Femur (tissue), 1 donor: ENCODE measurements at places on chromosomes 6 and 20.

DNA sequence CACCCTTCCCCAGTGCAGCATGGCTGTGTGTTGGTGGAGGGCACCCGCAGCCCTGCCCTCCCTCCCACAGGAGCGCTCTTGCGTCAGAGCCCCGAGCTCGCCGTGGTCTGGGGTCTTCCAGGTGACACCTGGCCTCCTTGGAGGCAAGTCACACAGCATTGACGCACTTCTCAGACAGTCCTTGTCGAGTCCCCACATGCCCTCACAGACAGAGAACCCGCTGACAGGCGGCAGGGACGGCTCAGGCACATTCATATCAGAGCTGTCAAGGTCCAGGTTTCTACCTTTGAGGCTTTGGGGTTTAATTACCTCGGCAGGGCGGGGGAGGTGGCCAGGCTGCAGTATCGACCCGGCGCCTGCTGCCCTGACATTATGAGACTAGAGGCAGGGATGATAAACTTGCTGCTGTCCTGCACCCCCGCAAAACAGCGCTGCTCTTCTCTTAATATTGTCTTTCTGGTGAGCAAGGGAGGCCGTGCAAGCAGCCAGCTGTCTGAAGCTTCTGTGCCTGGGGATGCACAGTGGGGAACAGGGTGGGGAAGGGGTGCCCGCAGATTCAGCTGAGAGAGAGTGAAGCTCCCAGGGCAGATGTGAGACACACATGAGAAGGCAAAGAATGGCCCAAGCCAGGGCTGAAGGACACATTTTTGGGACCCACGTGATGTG lies 4.7 kb downstream of the NPEPL1 start:
- DNase-seq, result peak; percentile 18

GRCh38 chr20:37969949-37970855 lies 63.1 kb downstream of the TTI1 start:
- no peak for DNase-seq

GRCh38 chr6:80793411-80793810 lies 686.9 kb downstream of the BCKDHB start:
- no peak for DNase-seq

DNA sequence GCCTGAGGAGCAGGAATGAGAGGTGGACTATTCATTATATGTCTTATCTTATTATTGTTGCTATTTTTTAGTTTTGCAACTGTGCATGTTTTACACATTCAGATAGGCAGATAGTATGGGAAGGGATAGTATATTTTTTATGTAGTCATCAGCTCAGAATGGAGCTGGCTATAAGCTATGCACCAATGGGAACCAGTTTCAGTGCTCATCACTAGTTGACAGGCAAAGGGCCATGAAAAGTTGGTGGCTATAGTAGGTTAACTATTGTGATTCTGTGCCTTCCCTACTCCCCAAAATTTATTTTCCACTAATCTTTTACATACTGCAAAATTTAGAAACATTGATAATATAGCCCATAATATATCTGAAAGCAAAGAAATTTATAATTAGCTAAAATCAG lies 5.3 kb upstream of the UBD start:
- DNase-seq, result no peak

- no peak for DNase-seq
These were observed 66.9 kb downstream of the FAXC start for GRCh38 chr6:99282479-99283062.

- no peak for DNase-seq
These were observed 70.0 kb upstream of the TBXT start for GRCh38 chr6:166237617-166238016.

DNA sequence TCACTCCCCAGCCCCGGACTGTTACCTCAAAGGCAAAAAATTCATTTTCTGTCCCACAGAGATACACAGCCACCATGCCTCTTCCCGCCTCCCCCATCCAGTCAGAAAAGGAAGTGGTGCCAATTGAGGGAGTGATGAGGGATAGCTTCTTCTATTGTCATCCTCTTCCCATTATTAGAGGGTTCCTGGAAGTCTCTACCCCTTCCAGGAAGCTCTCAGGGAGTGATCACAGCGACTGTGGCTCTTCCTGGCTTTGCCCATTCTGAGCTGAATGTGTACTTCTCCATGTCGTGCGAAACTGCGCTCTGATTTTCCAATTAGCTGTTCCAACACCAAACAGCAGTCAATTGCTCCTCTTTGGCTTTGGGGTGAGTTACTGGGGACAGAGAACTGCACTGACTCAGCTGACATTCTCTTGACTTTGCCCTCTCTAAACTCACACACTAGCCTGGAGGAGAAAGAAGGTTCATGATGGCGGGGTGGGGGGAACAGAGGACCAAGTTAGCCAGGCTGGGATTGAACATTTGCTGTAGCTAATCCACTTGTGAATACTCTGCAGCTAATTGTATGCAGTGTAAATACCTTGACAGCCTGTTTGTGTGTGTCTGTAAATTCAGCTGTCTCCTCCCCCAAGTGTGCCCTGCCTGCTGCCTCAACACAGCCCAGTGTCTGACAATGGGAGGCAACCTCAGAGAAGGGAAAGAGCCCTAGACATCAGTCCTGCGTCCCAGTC lies 2.4 kb upstream of the MDGA1 start:
- no peak for DNase-seq

DNA sequence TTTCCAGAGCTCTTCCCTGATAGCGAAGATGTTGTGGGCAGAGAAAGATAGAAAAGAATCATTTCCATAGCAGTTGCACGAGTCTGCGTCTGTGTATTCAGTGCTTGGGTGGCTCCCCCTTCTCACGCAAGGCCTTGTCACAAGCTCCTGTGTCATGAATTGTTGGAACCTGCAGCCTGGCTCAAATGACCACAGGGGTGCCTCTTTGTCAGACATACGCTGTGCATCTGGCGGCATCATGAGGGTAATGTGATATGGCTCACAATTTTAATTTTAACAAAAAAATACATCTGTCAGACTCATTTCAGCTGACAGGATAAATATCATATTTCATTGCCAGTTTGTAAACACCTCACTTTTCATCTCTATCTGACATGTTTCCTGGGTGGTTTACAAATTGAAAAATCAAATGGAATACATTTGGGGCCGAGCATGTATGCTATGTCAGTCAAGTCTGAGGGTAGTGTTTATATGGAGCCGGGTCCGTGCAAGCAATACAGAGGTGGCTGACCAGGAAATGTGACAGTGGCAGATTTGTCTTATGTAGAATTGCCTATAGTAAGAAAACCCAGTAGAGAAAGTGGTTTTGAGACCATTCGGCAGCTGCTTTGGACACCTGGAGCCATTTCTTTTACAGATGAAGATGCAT lies 90.9 kb downstream of the CAP2 start:
- DNase-seq, result no peak

GRCh38 chr6:81630719-81631118 lies 121.8 kb downstream of the TENT5A start:
- DNase-seq, result no peak

- DNase-seq, result no peak
These were observed 127.4 kb upstream of the MAP3K7 start for GRCh38 chr6:90714319-90714718.

DNA sequence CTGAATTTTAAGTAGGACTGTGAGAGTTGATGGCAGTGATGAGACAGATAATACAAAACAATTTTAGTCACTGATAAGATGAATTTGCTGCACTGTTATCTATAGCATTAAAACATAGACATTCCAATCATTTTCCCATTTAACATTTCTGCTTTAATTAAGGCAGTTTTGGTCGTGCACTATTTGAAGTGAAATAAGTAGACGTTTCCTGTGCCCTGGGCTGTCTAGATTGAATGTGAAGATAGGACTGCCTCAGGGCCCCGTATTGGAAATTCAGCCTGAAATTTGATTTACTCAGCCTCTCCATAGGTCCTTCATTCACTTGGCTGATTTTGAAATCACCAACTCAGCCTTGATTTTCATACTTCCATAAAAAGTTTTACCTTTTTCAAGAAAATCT lies 48.3 kb downstream of the ARID1B start:
- no peak for DNase-seq

DNA sequence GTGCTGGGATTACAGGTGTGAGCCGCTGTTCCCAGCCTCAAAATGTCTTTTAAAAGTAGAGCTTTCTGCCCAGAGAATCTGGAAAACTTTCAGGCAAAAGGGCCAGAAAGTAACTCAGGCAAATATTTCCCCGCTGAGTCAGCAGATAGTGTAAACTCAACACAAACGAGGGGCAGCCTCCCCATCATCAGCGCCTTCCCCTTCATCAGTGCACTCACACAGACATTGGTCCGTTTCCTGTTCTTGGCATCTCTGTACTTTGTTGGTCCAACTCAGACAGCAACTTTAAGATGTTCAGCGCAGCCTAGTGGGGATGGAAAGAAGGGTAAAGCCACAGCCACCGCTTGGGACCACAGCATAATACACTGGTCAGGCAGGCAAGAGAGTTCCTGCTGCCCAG lies 69.5 kb downstream of the CSE1L start:
- DNase-seq, result no peak

DNA sequence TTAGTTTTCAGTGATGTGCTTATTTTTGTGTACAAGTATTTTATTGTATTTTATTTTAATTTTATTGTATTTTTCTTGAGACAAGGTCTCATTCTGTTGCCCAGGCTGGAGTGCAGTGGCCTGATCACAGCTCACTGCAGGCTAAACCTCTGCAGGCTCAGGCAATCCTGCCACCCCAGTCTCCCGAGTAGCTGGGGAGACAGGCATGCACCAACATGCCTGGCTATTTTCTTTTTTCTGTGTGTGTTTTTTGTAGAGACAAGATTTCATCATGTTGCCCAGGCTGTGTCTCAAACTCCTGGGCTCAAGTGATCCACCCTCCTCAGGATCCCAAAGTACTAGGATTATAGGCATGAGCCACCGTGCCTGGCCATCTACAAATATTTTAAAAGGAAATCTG lies 146.3 kb downstream of the MANEA start:
- DNase-seq, result no peak

DNA sequence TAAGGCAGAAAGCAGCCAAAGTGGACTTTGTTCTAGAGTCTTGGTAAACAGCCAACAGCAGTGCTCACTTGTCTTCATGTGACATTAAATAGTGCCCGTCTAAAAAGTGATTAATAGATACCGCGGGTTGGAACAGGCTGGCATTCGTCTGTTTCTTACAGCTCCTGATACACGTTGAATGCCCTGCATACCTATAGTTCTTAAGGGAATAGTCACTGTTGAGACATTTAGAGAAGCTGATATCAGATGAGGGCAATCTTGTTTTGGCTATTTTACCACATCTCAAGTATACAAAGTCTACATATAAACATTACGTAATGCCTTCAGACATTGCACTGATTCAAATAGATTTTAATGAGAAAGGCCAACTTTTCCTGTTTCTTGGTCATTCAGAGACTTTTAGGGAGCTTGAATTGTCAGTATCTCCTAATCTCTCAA lies 374.9 kb upstream of the FLRT3 start:
- DNase-seq, result no peak

- DNase-seq, result peak; percentile 19
These were observed 538 bp downstream of the FERMT1 start for GRCh38 chr20:6122111-6122872.

DNA sequence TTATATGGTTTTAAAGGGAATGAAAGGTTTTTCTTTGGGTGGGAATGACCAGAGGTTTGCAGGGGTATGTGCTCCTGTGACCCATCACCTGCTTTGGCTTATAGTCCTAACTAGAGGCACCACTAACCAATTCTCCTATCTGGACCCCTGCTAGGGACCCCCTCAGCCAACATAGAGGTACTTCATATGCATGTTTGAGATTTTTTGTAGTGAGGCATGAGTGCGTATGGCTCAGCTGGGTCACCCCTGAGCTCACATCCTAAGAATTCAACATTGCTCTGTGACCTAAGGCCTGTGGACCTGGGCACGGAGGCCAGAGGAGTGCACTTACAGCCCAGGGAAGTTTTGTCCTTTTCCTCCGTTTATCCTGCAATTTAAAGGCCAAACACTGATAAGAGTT lies 68.4 kb upstream of the EEF1E1 start:
- no peak for DNase-seq

GRCh38 chr20:4726710-4727397 lies 5.1 kb downstream of the PRND start:
- DNase-seq, result no peak

DNA sequence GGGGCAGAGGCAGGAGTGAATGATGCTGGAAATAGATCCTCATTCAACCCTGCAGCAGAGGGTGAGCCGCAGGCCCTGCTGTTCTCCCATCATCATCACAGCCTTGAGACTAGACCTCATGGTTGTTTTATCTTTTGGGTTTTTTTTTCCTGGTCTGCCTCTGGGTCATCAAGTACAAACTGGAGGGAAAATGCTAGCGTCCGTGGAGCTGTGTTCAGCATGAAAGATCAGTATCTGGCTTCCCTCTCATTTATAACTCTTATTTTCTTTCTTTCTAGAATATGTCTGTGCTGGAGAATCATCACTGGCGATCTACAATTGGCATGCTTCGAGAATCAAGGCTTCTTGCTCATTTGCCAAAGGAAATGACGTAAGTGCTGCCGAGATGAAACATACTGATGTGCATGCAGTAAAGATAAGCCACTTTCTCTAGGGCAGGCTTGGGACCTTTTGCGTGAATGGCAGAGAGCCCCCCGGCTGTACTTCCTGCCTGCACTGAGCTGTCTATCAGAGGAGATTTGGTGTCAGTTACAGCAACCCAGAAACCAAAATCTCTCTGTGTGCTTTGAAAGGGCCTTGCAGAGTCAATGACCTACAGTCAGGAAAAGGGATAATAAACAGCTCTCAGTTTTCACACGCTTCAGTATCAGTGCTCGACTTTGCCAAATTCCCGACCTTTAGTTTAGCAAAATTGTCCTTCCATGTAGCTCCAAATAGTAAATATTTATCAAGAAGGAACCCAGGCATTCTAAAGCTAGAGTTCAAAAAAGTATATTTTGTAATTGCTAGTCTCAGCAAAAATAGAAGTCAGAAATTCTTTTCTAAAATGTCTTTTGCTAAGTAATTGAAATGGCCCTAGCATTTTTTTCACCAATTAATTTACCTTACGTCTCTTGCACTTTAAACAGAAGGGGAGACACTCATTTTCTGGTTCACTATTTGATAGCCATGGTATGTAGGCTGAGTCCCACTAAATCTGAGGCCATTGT lies 76.3 kb downstream of the MTFR2 start:
- DNase-seq, result no peak

DNA sequence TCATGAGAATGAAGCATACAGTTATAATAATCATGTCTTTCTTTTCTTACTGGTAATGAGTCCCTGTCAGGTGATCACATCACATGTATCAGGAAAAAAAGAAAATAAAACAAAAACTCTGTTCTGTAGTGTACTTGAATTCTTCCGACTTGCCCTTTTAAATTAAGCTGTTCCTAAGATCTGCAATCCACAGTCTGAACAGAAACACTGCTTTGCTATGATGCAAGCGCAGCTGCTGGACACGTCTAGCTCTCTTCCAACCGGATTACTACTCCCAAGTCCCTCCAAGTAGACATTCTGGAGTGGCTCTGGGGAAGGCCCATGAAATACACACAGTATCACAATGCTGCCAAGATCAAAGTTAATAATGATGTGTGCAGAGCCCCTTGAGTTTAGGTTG lies 83.7 kb downstream of the FYN start:
- peak; percentile 78 for DNase-seq

- DNase-seq, result peak; percentile 76
These were observed 46.9 kb downstream of the PDYN start for GRCh38 chr20:1946762-1947534.

GRCh38 chr6:34317172-34317477 lies 68.3 kb upstream of the SMIM29 start:
- DNase-seq, result no peak
